T1000 (cell line): ENCODE measurements at places on chromosomes 12 and 14.

DNA sequence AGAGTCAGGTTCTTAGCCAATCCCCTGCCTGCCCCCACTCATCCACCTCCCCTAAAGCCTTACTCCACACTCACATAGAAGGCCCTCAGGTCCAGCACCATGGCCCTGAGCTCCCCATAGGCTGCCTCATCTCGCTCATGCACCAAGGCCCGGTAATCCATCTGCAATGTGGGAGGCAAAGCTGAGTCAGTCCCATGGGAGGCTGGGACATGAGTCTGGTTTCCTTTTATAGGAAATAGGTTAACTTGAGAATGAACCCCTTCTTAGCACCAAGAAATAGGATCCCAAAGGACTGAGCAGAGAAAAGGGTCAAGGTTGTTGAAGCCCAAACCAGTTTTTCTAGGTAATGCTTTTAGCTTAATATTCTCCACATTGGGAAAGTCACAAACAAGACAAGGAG is 2.1 kb upstream of the EMC9 start:
- DNase-seq, result no peak

GRCh38 chr12:12582193-12582881 is 19.7 kb upstream of the DUSP16 start:
- no peak for DNase-seq

DNA sequence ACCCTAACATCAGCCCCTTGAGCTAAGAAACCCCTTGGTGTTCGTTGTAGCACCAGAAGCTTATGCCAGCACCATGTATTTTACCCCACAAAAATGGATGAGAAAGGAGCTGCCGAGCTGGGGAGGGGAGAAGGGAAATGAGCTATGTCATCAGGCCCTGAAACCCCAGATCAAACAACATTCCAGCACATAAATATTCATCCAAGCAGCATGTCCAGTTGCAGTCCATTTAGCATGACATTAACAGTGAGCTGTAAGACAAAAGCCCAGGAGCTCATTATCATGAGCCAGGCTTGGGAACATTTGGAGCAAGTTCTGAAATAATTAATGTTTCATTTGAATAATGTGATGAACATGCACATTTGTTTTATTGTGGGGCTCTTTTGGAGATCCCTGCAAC is 630.1 kb upstream of the TMEM132C start:
- no peak for DNase-seq

DNA sequence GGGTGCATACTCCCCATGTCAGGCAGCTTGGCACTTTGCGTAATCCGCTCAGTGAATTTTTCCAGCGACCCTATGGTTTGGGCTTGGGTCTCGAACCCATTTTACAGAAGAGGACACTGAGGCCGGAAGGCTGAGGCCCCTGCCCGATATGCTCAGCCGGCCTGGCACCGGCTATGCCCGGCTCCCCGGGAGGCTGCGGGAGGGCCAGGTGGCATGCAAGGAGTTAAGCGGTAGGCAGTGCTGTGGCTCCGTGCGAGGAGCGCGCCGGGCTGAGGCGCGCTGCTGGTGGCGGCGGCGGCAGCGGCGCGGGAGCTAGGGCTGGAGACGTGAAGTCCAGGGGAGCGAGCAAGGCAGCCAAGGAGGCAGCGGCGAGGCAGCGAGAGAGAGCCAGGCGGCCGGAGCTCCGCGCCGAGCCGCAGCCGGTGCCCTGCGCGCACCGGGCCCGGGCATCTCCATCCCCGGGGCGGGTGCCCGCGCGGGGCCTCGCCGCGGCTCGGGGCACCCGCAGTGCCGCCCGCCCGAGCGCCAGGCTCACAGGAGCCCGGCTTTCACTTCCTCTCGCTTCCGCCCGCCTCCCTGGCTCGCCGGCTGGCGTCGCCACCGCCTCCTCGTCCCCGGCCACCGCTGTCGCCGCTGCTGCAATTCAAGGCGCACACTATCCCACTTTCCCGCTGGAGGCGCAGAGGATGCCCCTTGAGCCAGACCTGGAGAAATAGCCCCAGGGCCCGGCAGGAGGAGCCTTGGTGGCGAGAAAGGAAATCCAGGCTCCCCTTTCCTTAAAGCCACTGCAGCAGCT is at the start of gene WSCD2:
Gene WSCD2 (plus strand): TSS at position 272 of the 796 bp plus-strand sequence. CDS start 66,545 bp downstream, outside the sequence.
- DNase-seq, result no peak

DNA sequence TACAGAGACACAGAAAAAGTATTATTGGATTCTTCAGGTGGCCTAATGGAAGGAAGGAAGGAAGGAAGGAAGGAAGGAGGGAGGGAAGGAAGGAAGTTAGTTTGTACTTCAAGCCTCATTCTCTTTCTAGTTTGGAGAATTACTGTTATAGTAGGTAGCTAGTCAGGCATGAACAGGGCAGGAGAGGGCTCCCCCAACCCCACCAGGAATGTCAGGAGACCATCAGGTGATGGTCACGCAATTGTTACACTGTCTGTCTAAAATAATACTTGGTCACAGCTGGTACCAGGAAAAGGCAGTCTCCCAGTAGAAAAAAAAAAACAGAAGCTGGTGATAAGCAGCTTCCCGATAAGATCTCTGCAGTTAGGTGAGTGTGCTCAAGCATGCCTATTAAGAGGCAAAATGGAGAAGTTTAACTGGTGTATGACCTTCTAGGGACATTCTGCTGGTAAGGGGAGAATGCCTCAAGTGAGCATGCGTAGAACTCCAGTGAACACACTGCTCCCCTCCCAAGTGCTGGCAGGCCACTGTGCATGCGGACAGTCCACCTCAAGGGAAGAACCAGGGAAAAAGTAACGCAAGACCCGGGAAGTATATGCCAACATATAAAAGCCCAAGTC is 358.4 kb upstream of the SOX5 start:
- no peak for DNase-seq

DNA sequence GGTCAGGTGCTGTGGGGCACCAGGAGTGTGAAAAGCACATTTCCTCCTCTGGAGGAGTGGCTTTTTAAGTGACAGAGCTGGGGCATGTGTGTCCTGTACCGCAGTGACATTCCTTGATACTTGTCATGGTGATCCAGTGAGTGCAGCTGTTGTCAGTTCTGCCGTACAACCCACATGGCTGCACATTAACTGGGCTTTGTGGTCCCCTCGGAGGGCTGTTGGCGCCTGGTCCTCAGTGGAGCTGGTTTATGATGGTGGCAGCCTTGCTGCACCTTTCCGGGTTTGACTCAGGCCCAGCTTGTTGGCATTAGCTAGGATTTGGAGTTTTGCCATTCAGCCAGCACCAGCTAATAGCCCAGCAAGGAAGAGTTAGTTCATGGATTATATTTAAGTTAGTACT is 77.0 kb downstream of the SLC25A47 start:
- no peak for DNase-seq

GRCh38 chr12:92912052-92912451 is 17.0 kb downstream of the EEA1 start:
- DNase-seq, result no peak

DNA sequence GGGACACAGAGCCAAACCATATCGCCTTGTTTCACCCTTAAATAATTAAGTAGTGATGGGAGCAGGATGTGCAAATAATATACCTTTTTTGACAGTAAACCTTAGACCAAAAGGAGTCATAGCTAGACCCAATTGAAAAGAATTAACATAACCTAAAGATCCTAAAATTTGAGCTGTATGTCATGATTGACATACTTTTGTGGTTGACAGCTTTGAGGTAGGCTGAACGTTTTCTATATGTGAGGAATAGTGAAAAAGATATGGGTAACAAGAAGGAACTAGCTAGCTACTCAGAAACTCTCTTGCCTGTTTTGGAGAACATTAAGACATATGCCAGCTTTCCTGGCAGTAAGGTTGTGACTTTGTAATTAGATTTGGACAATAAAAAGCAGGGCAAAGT is 320.6 kb downstream of the KCNC2 start:
- no peak for DNase-seq

GRCh38 chr12:47938093-47938492 is 25.3 kb upstream of the TMEM106C start:
- DNase-seq, result no peak

- no peak for DNase-seq
Observed at GRCh38 chr12:91109148-91109564, 2.1 kb downstream of the LUM start.

GRCh38 chr14:54105898-54106297 is 149.3 kb upstream of the BMP4 start:
- no peak for DNase-seq

- no peak for DNase-seq
Observed at GRCh38 chr12:72230589-72230988, 41.6 kb upstream of the TRHDE start.

GRCh38 chr14:65333943-65334687 is 78.4 kb upstream of the FUT8 start:
- DNase-seq, result no peak

- no peak for DNase-seq
Observed at GRCh38 chr12:43832463-43833168, 3.3 kb upstream of the TMEM117 start.

GRCh38 chr12:3606128-3606527 is 115.1 kb downstream of the PRMT8 start:
- DNase-seq, result no peak

GRCh38 chr12:54704202-54704601 is 56.0 kb upstream of the DCD start:
- DNase-seq, result no peak

GRCh38 chr12:51904951-51905470 is 2.3 kb upstream of the ACVRL1 start:
- DNase-seq, result no peak

GRCh38 chr12:63967358-63968145 is 123.1 kb downstream of the SRGAP1 start:
- DNase-seq, result no peak

DNA sequence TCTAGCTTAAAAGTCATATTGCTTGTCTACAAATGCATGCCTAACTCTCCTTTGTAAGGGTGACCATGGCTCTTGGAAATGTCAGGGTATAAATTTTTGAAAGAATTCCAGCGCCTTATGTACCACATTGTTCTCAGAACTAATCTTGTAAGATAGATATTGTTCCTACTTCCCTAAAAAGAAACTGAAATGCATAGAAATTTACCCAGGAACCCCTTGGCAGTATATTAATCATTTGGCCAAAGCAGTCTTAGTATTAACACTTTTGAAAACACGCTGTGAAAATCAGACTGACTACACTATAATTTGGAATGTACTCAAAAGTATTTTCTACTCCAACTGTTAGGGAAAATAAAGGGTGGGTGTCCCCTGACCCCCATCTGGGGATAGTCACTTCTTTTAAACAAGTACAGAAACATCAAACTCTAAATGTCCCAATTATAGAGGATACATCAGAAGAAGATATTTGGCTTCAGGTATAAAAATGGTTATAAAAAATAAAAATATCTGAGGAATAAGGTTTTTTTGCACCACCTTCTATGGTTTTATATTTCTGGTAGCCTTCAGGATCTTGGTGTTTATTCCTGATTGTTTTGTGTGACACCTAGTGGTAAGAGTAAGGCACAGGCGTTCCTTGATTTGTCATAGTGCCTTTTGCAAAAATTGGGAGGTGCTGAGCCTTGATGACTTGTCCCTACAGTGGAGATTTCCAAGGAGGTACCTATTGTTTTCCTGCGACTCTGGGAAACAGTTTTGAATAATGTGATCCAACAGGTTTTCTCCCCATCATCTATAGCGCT is 2.2 kb upstream of the NFKBIA start:
- DNase-seq, result no peak

DNA sequence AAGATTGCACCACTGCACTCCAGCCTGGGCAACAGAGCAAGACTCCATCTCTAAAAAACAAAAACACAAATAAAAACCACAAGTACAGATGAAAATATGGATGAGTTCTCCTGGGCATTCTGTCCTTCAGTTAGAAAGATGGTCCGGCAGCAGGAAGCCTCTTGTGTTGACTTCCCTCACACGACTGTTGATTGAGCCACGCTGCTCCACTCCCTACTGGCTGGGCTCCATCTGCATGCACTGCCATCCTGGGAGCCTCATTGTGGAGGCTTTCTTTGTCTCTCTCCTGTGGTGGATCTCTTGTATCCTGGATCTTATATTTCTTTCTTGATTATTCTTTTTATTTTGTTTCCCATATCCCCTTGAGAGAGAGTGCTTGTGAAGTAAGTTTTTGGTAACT is 30.8 kb upstream of the TBC1D30 start:
- DNase-seq, result no peak
